NCI-H1105 (cell line): ENCODE measurements at places on chromosomes 1 and 21.
A peak's percentile ranks its signal among the peaks of the same experiment; 100 is the strongest.

GRCh38 chr1:82269431-82269830, 468.7 kb downstream of the ADGRL2 start:
- DNase-seq = no peak

- DNase-seq = no peak
Observed at GRCh38 chr1:94863297-94863911, 43.2 kb downstream of the SLC44A3 start.

DNA sequence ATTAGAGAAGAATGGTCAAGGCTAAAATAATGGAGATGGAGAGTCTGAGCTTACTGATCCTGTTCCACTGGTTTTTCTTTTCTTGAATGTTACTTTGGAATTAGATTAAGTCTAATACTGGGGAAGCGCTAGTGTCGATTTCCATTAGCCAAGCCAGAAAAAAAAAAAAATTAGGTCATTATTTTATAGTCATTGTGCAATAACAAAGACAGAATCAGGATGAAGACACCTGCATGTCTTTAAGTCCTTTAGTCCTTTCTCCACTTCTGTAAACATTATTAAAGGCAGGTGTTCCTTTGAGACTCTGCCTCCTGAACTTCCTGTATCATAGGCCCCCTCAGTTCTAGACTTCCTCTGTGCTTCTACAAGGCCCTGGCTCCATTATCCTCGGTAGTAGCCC, 42.8 kb downstream of the MYSM1 start:
- DNase-seq = peak; percentile 23

DNA sequence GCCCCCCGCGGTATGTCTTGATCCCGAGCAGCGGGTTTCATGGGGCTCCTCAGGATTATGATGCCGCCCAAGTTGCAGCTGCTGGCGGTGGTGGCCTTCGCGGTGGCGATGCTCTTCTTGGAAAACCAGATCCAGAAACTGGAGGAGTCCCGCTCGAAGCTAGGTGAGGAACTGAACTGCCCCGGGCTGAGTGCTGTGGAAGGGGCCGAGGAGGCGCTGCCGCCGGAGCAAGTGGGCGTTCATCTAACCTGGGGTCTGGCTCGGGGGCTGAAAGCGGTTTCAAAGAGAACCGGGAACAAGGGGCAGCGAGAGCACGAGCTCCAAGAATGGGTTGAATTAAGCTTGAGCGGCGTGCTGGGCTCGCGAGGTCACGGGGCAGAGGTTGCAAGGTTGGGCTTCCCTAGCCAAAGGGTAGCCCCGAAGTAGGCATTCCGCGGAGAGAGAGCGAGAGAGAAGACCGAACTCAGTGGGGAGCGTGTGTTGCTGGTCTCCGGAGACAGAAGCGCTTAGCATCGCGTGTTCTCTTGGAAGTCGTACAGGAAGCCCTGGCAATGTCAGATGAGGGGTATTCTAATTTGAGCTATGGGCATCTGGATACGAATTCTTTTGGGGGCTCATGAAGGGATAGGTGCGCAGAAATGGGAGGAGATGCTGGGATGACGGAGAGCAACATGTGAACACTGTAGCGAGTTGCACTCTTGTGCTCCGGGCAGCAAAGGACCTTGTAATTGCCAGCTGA, 732 bp downstream of the HS2ST1 start:
- peak; percentile 63 for DNase-seq

GRCh38 chr21:30408782-30409494, 13.1 kb downstream of the KRTAP13-1 start:
- DNase-seq = peak; percentile 65

- no peak for DNase-seq
Observed at GRCh38 chr1:200658037-200658818, 11.5 kb downstream of the DDX59 start.

DNA sequence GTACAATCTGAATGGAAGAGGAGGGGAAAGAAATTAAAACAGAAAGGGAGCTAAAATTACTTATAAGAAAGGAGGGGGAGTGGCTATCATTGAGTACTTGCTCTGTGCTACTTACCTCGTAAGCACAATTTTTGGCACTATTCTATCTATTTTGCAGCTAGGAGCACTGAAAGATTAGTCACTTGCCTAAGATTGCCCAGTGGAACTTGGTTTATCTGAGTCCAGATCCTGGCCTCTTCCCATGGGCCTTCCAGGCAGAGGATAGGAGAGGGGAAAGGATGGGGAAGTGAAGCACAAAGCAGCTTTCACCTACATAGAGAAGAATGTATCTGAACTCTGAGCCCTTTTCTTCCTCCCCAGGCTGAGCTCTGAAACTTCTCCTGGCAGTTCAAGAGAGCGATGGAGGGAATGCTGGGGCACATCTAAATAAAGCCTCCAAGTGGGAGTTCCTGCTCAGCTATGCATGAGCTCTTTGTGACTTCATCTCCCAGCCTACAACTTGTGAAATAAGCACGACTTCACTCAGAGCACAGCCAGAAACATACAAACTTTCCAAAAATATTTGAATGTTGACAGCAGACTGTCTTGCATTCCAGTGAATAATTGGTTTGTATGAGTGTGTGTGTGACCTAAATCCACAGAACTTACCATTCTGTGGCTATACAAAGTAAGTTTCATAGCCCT, 29.4 kb downstream of the HMGB4 start:
- DNase-seq = no peak

DNA sequence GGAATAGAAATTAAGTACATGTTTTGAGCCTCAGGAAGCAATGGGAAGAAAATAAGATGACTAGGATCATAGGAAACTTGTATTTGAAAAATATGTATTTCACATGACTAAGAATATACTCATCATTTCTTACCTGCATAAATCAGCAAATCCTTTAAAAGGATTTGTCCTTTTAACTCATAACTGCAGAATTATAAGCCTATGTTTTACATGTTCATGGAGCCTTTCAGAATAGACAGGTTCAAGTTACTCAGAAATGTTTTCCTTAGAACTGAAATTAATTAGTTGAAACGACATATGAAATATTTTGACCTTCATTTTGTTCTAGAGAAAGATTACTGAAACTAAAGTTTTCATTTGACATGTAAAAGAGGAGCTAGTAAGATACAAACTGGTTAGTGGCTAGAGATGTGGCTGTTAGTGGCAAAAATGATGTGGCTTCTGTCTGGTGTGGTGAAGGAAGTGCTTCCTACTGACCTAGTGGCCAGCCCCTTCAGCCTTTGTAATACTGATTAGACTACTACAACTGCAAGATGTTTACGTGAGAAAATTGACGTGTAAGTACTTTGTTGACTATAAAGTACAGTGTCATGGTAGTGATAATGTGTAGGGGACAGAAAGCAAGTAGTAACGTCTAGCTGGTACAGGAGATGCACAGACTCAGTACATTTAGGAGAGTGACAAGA, 54.7 kb downstream of the PACC1 start:
- DNase-seq = no peak

DNA sequence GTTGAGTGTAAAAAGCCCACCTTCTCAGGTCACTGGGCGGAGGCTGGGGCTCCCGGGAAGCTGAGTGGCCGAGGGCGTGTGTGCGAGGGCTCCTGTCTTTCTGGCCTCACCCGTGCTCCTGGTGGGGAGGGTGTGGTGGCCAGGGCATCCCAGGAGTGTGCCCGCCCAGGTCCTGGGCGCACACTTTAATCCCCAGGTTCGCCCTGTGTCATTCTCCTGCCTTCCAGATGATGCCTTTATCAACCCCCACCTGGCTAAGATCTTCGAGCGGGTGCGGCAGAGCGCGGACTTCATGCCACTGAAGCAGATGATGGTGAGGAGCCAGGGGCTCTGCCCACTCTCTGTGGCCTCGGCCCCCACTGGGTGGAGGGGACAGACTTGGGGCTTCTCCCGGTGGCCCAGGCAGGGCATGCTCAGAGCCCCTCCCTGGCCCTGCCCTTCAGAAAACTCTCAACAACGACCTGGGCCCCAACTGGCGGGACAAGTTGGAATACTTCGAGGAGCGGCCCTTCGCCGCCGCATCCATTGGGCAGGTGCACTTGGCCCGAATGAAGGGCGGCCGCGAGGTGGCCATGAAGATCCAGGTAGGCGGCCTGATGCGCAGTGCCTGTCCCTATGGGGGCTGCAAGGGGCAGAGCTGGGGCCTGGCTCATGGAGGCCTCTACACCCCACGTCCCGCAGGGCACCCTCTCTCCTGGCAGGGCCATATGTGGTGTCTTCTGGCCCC, 42.5 kb downstream of the COQ8A start:
- no peak for DNase-seq

DNA sequence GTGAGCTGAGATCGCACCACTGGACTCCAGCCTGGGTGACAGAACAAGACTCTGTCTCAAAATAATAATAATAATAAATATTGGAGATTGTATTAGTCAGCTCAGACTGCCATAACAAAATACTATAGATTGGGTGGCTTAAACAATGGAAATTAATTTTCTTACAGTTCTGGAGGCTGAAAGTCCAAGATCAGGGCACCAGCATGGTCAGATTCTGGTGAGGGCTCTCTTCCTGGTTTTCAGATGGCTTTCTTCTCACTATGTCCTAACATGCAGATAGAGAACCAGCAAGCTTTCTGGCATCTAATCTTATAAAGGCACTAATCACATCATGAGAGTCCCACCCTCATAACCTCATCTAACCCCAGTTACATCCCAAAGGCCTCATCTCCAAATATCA, 23.2 kb upstream of the DDAH1 start:
- DNase-seq = no peak

DNA sequence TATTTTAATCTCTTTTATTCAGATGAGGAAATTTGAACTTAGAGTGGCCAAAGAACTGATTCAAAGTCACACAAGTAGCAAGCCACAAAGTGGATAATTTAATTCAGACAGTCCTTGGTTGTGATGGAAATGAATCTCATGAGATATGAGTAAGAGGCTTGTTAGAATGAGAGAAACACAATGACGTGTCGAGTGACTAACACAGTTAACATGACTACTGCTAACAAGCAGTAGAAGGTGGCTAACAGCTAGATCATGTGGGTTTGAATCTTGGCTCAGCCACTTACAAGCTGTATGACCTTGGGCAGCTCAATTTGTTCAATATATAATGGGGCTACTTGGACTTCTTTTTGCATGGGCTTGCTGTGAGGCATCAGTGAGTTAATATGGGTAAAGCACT, 104.5 kb upstream of the LMO4 start:
- no peak for DNase-seq

DNA sequence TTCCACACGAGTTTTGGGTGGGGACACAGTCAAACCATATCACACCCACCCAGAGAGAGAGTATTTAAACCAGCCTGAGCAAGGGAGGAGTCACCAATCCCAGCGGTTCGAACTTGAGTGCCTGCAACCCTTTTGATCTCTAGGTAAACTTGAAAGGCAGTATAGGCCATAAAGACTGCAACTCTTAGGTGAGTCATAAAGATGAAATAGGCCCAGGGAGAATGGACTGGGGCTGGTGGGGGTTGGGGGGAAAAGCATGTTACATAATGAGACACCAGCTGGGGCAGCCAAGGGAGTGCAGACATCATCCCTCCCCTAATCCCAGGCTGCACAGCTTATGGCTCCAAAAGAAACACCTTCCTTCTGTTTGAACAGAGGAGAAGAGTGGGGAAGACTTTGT, 99.8 kb upstream of the LHX8 start:
- no peak for DNase-seq

DNA sequence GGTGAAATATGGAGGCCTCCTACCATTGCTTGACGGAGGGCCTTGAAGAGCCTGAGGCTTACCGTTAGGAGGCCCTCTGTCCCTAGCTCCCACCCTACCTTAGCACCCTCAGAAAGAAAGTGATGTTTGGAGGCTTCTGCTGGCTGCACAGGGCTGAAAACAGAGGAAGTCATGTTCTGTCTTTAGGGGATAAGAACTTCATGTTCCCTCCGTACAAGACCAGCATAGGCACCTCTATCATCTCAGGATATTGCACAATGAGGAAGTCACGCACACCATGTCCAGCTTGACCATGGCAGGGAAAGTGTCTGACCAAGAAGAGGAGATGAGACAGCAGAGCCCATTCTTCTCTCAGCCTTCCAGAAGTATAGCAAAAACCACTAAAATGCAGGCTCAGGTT, 13.8 kb downstream of the ADORA3 start:
- DNase-seq = no peak

- DNase-seq = no peak
Observed at GRCh38 chr1:208336137-208336518, 91.9 kb upstream of the PLXNA2 start.

DNA sequence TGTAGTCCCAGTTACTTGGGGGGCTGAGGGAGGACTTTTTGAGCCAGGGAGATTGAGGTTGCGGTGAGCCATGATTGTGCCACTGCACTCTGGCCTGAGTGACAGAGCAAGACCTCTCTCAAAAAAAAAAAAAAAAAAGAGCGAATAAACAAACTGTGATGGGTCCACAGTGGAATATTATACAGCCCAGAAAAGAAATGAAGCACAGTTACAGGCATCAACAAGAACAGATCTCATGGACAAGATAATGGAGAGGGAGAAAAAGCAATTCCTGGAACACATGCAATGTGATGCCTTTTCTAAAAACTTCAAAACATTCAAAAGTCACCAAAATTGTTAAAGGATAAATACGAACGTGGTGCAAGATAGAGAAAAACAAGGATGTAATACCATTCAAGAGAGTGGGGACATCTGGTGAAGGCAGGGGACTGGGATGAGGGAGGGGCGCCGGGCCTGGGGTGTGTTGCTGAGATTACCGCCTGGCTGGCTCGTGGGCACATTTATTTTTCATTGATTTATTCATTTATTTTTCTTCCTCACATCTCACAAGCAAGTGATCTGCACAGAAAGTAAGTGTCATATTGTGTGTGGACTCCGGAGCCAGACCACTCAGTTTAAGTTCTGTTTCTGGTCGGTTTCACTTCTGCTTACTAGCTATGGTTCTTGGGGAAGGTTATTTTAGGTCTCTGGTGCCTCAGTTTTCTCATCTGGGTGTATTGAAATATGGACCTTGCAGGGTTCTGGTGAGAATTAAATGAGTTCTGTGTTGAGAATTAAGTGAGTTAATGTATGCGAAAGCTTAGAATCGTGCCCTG, 30.1 kb downstream of the ABCG1 start:
- no peak for DNase-seq

GRCh38 chr1:65069011-65069565, 78.9 kb upstream of the AK4 start:
- DNase-seq = no peak

DNA sequence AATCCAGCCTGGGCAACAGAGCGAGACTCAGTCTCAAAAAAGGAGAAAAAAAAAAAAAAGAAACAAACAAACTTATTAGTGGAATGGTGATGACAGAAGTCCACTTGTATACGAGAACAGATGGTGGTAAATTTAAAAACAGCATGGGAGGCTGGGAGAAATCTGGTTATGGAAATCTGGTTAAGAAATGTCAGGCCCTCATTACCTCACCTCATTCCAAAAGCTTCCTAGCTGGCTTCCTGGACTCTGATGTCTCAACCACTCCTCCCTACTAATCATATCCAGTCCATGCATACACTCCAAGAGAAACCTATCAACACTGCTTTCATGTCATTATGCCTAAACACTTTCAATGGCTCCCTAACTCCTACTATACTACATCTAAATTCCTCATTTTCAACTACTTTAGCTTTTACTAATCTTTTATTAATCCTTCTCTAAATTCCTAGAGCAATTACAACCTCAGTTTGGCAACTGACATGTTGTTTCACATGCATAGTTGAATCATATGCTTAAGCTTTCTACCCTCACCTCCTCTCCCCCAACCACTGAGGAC, 52.9 kb downstream of the FOXJ3 start:
- no peak for DNase-seq
